ENCODE measurements at places on chromosomes 6 and 20.

GRCh38 chr20:15396026-15396425 lies 1058.6 kb upstream of the FLRT3 start:
- no peak for DNase-seq

- no peak for DNase-seq
Observed at GRCh38 chr20:30506100-30506499, 751.4 kb upstream of the DEFB115 start.

GRCh38 chr6:3357678-3358077 lies 98.9 kb downstream of the PSMG4 start:
- DNase-seq = no peak

- DNase-seq = no peak
Observed at GRCh38 chr6:125262016-125263013, 39.5 kb downstream of the HDDC2 start.

DNA sequence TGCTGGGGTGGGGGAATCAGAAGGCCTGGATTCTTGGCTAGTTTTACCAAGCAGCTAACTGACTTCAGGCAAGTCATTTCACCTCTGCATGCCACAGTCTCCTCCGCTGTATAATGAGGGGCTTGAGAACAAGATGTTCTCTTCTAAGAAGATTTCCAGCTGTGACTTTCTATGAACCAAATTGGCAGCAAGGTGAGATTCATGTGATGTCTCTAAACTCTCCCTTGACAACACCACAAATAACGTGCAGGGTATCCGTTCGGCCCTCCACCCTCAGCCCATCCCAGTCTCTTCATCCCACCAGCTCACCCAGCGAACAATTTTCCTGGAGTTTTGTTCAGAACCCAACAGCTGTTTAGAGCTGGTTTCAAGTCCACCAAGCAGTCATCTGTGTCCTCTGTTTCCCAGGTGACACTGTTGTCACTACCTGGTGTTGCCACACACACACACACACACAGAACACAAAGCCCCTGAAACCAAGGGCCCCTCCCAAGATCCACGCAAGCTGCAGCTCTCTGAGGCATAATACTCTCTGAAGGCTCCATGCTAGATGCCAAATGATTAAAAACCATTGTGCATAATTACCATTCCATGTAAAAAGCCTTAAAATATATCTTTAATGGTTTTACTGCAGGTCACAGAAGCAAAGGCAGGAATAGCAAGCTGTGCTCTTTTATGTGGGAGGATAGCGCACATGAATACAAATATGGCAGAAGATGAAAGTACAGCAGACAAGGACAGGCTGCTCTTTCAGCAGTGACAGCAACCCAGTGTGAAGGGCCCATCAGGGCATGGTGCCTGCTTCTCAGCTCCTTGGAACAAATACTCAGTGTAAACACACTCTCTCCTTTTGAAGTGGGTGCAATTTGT lies 48.2 kb downstream of the ARHGAP18 start:
- DNase-seq = no peak

- DNase-seq = no peak
Observed at GRCh38 chr20:6590891-6591637, 176.4 kb upstream of the BMP2 start.

DNA sequence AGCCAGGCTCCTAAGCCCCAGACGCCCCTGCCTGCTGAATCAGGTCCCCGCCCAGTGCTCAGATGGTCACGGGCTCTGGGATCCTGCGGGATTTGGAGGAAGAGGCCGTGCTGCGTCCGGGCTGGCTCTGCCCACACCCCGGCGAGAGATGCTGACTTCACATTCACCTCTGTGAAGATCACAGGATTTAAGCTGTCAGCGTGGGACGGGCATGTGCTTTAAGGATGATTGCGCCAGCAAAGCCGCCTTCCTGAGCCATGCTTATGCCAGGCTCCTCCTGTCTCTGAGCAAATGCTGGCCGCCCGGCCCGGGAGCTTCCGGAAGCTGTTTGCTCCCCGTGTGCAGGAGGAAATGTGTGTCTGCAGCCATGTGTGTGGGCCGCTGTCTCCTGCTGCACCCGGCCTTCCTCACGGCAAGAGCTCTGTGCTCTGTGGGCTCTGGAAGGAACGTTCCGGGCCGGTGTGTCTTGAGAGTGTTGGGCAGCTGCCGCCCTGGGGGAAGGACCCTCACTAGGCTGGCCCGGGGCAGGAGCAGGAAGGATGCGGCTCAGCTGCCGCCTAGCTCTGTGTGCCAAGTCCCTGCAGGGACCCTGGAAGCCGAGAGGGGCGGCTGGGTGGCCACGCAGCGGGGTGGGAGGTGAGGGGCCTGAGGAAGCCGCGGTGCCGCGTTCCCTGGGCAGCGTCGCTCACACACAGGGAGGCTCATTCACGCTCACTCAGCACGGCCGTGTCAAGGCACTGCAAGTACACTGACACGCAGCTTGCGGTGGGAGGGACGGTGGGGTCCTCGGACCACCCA lies 19.0 kb upstream of the BHLHE23 start:
- DNase-seq = no peak

- no peak for DNase-seq
Observed at GRCh38 chr6:27136077-27136644, 111.3 kb upstream of the PRSS16 start.

DNA sequence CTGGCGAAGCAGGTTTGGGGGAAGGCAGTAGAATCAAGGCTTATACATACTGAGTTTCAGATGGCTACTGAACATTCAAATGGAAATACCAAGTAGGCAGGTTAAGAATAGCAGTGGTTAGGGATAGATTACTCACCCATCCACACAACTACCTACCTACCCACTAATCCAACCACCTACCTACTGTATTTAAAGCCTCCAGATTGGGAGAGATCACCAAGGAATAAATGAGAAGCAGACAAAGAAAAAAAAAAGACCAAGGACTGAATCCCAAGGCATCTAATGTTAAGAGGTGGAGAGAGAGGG lies 68.3 kb upstream of the SMIM29 start:
- DNase-seq = no peak

DNA sequence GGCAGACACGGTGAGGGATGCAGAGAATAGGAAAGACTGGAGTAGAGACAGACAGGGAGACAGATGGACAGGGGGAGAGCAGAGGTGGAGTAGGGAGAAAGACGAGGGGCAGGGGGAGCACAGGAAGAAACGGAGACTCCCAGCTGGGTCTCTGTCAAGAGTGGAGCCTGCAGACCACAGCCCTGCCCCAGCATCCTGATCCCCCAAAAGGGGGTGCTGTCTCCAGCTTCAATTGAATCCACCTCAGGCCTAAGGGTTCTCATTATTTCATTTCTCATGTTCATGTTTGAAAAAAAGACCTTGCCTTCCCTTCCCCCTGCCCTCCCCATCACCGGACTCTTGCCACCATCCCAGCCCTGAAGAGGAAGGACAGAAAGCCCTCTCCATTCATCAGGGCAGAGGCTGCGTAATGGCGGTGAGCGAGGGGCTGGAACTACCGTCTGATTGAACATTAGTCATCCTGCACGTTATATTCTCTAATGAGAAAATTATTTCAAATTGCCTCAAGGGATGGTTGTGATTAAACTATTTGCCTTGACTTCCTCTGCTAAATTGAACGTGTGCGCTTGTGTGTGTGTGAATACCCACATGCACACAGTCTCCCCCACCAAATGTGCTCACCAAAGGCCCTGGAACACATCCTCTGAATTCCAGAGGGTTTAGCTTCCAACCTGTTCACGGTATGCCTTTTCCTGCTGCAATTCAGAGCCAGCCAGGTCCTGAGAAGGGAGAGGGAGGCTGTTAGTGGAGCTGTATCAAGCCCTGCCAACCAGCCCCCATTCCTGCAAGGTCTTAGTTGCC lies 98.3 kb downstream of the CDC5L start:
- DNase-seq = no peak

DNA sequence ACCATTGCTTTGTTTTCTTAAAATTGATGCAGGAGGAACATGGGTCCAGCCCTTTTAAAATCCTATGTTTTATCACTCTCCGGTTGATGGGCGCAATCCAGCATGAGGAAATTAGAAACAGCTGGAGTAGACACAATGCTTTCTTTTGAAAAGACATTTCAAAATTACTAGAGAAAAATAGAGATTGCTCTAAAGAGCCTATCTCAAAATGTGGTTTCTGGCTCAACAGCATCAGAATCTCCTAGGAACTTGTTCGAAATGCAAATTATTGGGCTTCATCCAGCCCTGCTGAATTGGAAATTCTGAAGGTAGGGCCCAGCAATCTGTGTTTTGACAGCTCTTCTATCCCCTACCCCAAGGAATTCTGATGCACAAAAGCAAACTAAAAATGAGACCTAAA lies 190.8 kb upstream of the BMP2 start:
- DNase-seq = no peak

DNA sequence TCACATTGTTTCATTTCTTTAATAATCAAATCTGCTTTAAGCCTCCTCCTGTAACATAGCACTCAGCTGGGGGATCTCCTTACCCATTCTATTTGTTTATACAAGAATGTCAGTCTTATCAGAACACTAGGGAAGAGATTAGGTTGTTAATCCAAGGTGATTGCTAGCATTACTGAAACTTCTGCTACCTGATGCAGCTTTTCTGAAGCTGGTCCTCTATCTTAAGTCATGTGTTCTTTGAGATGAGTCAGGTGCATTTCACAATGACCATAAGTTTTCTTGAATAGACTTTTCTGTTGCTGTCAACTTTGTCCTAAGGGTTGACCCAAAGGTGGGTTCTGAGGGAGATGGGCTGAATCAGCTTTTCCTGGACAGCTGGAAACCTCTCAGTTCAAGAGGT lies 60.7 kb upstream of the SYNCRIP start:
- no peak for DNase-seq

DNA sequence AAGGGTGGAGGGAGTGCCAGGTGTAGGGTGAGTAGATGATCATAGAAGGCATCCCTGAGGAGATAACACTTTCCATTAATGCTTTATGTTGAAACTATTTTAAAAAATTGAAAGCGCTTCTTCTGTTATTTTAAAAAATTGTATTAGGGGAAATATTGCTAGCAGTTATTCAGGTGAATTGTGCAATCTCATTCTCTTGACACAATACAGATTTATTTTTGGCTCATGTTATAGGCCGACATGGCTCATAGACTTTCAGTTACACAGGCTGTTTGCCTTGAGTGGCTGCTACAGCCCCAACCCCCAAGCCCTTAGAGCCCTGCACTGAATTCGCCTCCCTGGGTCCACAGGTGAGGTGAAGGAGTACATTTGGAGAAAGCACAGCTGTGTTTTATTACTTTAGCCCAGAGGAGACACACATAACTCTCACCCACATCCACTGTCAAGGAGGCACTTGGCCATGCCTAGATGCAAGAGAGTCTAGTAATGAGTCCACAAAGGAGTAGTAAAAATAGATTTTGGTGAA lies 228.2 kb downstream of the RFPL4B start:
- DNase-seq = no peak

DNA sequence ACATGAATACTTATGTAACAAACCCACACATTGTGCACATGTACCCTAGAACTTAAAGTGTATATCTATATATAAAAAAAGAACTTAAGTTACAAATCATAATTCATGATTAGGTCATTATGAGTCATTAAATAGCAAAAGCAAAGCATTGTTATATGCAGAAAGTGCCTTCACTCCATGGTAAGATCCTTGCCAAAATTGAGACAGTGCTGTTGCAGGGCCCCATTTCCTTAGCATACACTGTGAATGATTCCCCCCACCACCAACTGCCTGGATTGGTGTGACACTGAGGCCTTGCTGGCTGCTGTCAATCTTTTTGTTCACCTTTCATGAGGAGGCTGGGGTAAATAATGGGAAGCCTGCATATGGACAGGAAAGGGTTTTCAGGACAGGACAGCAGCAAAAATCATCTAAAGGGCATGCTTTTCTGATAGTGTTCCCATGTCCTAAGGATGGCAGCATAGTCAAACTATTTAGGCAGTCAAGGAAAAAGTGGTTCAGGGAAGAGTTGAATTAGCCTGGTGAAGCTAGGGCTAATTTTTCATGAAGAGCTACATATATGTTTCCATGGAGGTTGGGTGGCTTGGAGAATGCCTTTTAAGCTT lies 188.2 kb upstream of the ASCC3 start:
- DNase-seq = no peak

DNA sequence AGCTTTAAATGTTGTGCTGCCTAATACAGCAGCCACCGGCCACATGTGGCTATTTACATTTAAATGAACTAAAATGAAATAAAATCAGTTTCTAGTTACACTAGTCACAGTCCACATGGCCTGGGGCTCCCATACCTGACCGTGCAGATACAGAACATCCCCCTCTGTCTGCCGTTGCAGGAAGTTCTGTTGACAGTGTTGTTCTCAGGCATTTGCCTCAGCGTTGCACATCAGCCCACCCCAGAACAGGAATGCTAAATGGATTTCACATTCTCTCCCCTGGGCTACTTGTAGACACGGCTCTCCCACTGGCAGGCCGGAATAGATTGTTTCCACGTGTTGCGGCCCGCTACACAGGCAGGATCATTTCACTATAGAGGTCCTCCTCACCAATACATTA lies 26.3 kb downstream of the JAG1 start:
- DNase-seq = no peak

GRCh38 chr20:38673725-38674091 lies 50.6 kb upstream of the SLC32A1 start:
- DNase-seq = no peak

- DNase-seq = no peak
Observed at GRCh38 chr6:33212857-33213165, 4.5 kb downstream of the RING1 start.

GRCh38 chr6:135210632-135211305 lies 29.7 kb downstream of the MYB start:
- no peak for DNase-seq

- no peak for DNase-seq
Observed at GRCh38 chr6:88840796-88841539, 122.5 kb downstream of the RNGTT start.

DNA sequence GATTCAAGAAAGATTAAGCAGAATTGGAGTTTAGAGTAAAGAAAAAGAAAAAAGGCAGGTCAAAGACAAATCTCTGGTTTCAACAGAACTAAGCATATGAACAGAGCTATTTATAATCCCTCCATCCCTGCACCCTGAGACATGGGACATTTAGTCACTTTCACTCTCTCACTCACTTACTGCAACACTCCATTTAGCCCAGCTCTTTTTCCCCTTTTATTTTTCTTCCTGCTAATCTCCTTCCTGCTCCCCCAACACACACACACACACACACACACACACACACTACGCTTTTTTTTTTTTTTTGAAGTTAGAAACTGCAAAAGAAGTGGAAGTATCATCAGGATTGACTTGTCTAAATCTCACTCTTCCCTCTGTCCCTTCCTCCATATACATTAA lies 45.1 kb upstream of the TBC1D7 start:
- no peak for DNase-seq

GRCh38 chr6:12033770-12034169 lies 21.7 kb downstream of the HIVEP1 start:
- no peak for DNase-seq
